ENCODE measurements at places on chromosomes 13 and 19.

DNA sequence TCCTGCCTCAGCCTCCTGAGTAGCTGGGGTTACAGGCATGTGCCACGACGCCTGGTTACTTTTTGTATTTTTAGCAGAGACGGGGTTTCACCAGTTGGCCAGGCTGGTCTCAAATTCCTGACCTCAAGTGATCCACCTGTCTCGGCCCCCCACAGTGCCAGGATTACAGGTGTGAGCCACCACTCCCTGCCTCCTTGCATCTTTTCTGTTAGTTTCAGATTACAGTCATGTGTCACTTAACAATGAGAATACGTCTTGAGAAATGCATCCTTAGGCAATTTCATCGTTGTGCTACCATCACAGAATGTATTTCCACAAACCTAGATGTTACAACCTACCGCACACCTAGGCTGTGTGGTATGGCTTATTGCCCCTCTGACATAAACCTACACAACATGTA lies 180.4 kb downstream of the TM9SF2 start:
- no peak for DNase-seq

- no peak for DNase-seq
Observed at GRCh38 chr13:107157271-107157670, 589.3 kb upstream of the ARGLU1 start.

- no peak for DNase-seq
Observed at GRCh38 chr13:19984430-19985218, 26.1 kb downstream of the ZMYM2 start.

DNA sequence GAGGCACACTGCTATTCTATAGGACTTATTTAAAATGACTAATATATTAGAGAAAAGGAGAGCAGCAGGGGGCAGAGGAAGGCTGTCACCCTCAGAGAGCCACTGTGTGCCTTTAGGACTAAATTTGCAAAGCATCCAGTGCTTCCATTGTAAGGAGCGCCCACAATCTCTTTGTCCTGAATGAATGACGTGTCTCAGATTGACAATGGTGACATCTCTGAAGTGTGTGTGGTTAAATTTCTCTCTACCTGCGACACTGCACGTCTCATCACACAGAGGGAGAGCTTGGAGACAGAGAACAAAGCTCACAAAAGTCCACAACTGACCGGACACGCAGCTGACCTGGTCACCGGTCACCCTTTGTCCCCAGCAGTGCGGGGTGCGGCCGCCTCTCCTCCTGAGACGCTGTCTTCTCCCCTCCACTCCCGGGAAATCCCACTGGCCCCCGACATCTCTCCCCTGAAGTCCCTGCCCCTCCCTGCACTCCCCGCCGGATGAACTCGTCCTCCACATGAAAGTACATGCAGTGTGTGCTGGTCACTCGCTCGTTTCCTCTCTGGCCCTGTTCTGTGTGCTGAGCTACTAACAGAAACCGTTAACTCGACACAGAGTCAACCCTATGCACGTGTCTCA lies 107.2 kb downstream of the RAB20 start:
- no peak for DNase-seq

- no peak for DNase-seq
Observed at GRCh38 chr13:112724788-112725345, 35.0 kb downstream of the ATP11A start.

DNA sequence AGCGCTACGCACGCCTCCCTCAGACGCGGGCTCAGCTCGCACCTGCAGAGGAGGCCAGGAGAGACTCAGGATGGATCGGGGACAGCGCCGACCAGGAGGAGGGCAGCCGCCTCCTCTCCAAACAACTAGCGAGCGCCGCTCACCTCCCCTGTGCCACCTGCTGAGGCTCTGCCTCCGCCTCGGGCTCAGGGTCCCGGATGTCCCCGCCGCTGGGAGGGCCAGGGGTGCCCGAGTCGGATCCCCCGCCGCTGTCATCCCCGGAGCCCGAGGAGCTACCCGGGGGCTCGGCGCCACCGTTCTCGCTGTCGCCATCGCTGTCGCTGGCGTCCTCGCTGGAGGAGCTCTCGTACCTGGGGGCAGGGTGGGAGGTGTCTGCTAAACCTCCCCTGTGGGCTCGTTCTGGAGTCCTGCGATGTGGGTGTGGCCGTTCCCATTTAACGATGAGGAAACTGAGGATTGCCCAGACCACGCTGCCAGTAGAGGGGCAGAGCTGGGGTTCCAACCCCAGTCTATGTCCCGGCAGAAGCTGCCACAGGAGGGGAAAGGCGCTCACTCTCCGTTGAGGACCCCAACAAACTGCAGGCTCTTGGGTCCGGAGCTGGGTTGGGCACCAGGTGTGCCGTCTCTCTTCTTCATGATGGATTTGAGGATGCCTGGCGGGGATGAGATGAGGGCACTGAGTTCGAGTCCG lies 9.2 kb downstream of the KANK3 start:
- DNase-seq = no peak

DNA sequence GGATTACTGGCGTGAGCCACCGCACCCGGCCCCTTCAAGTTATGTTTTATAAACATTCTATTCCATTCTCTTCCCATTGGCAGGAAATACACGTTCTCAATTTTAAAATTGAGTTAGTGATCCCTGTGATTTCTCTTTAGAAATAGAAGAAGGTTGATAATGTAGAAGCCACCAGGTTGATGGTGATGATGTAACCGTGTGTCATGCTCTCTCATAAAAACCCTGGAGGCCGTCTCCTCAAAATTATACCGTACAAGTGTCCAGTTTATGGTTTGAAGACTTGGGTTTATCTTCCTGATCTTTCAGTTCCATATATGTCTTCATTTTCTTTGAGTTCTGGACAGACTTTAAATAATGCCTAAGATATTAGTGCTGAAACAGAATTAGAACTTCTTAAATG lies 32.2 kb downstream of the COG3 start:
- no peak for DNase-seq

DNA sequence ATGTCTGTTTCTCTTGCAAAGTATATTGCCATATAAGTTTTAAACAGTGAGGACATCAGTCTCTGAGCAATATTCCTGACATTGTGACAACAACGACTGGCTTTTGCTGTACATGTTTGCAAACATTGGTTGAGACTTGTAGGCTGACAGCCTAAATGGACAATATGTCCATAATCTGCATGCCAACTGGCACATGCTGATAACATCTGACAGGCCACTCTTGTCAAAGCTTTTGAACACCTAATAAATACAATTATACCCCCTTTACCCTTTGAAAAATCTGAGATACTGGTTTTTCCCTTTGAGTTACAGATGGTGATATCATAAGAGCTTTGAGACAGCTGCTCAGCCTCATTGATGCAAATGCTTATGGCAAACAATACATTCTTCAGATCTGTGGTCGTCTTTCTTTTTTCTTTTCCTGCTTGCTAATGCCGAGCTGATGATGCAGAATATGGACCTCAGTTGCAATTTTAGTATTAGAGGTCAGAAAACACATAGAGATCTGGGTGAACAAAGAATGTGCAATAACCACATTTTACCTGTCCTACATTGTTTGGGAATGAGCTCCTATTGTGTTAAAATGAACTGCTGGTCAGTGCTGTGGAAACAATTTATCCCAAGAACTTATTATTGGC lies 114.9 kb downstream of the RFC3 start:
- no peak for DNase-seq

- no peak for DNase-seq
Observed at GRCh38 chr13:40585911-40586471, 80.5 kb downstream of the FOXO1 start.

DNA sequence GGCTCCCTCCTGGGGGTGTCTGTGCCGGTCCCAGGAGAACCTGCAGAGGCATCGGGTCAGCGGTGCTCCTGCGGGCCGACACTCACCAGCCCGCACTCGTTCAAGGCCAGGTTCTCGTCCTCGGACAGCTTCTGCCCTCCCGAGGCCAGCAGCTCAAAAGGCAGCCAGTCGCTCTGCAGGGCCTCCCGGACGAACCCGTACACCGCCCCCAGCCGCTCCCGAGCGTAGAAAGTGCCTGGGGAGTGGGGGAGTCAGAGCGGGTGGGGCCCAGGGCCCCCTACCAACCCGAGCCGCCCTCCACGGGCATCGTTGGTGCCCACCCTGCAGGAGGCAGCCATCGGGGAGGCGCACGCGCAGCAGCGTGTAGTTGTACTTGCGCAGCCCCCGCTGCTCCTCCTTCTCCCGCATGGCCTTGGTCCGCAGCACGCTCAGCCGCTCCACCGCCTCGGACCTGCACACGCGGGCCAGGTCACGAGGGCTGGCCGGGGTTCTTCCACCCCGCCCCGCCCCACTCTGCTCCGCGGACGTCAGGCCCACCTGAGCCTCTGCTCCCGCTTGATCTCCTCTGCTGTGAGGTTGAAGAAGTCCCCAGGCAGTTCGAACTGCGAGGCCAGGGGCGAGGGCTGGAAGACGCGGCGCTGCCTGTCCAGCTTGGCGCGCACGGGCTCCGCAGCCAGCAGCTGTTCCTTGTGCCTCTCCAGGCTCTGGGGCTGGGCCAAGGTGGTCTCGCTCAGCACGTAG lies 11.5 kb downstream of the UBXN6 start:
- no peak for DNase-seq

DNA sequence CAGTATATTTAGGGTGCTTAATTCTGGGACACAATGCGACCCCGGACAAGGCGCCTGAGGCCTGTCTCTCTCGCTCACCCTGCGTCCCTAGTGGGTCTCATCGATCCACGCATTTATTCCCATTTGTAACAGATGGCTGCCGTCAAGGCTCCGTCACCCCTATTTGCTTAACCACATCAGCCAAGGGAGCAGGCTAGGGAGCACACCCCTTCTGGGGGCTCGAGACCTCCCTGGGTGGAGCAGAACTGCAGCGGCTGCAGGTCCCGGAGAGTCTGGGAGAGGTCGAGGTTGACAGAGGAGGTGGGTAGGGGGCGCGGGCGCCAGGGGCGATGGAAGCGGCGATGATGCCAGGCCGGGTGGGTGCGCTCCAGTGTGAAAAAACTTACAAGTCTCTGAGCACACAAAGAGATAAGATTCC lies 507 bp downstream of the ALG5 start:
- DNase-seq = peak; percentile 26

- no peak for DNase-seq
Observed at GRCh38 chr13:32936716-32937115, 79.5 kb upstream of the KL start.

DNA sequence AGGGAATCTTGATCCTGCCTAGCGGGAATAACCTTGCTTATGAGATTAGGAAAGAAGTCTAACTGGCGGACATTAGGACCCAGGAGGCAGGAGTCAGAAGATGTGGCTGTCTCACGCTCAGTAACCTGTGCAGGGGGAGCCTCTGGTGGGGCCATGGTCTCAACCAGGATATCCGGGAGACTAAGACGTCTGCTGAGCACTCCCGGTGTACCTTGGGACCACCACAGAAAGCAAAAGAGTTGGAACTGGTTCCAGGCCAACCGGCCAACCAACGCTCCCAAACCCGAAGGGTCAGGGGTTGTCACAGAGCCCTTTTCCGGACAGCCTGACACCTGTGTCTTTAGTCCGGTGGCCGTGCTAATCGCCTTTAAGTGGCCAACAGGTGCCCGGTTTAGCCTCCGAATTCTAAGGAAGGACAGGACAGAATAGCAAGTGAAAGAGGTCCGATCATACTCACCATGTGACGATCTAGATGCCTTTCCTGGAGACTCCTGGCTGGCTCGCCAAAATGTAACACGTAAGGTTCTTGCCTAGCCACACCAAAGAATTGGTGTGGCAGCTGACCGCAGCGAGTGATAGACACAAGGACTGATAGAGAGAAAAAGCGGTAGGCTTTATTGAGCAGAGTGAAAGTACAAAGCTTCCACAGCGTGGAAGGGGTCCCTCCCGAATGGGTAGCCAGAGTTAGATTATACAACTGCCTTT lies 103.9 kb upstream of the DIAPH3 start:
- peak; percentile 47 for DNase-seq

GRCh38 chr13:39566216-39566869 lies 36.6 kb downstream of the LHFPL6 start:
- DNase-seq = no peak

- no peak for DNase-seq
Observed at GRCh38 chr13:45267215-45267614, 66.4 kb upstream of the KCTD4 start.

DNA sequence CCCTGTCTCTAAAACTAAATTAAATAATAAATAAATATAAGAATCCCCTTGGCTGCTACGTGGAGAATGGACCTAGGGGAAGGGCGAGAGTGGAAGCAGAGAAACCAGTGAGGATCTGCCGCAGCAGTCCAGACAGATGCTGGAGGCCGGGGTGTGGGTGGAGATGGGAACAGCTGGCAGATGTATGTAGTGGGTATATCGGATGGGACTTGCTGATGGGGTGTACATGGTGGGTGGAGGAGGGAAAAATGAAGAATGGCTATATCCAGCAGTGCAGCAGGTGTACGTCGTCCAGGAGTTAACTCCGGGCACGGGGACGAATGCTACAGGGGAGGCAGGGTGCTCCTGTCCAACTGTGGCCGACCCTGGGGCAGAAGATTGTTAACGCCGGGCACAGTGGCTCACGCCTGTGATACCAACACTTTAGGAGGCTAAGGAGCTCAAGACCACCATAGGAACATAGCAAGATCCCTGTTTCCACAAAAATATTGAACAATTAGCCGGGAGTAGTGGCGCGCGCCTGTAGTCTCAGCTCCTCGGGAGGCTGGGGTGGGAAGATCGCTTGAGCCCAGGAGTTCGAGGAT lies 654 bp downstream of the CEP89 start:
- no peak for DNase-seq

- DNase-seq = no peak
Observed at GRCh38 chr13:43300865-43301264, 277.5 kb downstream of the DNAJC15 start.

DNA sequence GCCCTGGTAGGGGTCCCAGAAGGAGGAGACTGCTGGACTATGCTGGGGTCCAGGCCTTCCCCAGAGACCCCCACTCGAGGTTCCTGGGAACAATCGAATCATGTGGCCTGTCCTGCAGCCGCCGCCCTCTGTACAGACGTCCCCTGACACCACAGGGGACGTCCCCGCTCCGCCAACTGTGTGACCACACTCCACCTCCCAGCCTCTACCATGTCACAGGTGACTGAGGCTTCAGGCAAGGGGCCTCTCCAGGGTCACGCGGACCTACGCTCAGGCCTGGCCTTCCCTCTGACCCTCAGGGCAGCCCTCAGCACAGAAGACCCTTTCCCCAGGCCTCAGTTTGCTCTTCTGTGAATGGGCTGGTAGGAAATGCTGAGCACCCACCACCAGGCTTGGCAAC lies 13.1 kb upstream of the TMEM161A start:
- DNase-seq = no peak

DNA sequence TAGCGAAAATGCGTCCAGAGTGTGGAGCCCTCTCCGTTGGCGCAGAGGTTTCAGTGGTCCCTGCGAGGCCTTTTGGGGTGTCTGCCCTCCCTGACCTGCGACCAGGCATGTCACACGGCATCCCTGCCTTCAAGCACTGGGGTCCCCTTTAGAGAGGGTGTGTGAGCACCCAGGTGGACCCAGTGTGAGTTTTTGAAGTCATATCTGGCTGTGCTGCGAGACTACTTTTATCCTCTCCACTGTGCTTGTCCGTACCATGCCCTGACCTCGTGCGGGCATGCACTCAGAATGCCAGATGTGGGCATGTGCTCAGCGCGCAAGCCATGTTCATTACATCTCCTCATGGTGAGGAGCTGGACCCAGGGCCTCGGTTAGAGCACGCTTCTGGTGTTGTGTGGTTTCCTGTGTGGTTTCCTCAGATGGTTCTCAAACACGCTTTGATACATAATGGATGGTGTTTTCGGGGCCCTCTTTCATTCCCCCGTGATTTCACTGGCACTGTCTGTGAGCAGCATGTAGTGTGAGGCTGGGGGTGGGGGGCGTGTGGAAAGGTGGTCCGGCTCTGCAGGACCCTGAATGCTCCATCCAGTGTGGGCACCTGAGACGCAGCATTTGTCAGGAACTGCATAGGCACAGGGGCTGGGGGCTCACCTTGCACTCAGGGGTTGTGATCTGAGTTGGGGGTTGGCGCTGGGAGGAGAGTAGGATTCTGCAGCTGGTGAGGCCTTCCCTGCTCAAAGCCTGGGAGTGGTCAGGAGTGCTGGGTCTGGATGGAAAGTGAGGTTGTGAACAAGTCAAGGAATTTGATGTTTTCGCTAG lies 2.3 kb downstream of the TFDP1 start:
- no peak for DNase-seq

Data from NCI-H1930 (cell line).